ENCODE measurements at places on chromosomes 3 and 15. TPM values are rescaled to one million over a fixed set of nuclear protein-coding genes. Genes with fewer than 3 reads are reported as not detected.

GRCh38 chr3:16848007-16848406, 36.7 kb upstream of the PLCL2 start:
- no peak for DNase-seq

DNA sequence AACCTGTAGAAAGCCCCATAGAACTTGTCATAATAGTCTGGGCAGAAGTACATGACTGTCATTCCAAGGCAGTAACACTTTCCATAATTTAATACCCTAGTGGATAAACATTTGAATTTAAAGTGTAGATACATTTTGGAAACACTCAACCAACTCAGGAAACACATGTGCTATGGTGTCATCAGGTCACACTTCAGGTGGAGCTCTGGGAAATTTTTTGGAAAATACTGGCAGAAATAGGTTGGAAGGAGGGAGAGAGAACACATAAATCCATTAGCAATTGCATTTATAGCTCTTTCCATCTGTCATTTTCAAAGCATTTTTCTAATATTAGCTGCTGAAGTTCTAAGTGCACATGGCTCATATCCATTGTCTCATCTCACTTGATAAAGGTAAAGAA, 135.7 kb downstream of the MEIS2 start:
- no peak for DNase-seq

The KCNMB3 gene
- total RNA-seq, result 7.2 TPM

The SI gene
- total RNA-seq, result under 0.01 TPM

The SH3BP5 gene
- total RNA-seq, result 31.4 TPM

The IL5RA gene
- total RNA-seq, result 0.49 TPM

The ZIC1 gene
- not detected for total RNA-seq
